Ovary (tissue), 10 donors: ENCODE measurements at places on chromosomes 7 and 10. TPM values are rescaled to one million over a fixed set of nuclear protein-coding genes. Genes with fewer than 3 reads are reported as not detected.

CLRN3 gene
- not detected for polyA plus RNA-seq

HOXA3 gene
- polyA plus RNA-seq, result 3.4 TPM

ASZ1 gene
- polyA plus RNA-seq, result not detected

RTKN2 gene
- polyA plus RNA-seq, result 0.28 TPM

CARD11 gene
- 0.51 TPM for polyA plus RNA-seq

DUSP5 gene
- 5.4 TPM for polyA plus RNA-seq

TMEM176A gene
- 143 TPM for polyA plus RNA-seq

CYP26C1 gene
- not detected for polyA plus RNA-seq

DNA sequence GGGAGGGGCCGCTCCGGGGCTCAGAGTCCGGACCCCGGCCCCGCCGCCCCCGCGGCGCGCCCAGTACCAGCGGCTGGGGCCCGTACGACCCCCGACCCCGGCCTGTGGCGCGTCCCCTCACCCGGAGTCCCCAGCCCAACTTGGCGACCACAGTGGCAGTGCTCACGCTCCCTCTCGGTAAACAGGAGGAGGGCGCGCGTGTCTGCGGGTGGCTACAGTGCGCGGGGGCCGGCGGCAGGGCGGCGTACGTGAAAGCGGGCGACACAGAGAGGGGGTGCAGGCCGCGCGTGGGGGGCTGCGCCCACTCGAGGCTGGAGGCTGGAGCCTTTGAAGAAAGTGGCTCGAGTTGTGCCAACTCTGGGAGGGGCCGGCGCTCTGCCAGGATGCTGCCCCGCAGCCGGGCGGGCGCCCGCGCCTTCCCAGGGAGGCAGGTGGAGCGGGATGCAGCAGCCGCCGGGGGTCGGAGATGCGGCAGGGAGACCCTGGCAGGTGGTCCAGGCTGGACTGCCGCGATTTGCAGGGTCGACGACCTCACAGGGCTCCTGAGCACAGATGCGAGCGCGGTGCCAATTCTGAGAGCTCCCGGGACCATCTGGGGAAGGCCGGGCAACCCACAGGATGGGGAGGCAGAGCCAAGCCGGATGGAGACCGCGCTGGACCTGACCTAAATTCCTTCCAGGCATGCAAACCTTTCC lies 655 bp downstream of the PTPRE start:
- no peaks in the 10 kb centered on the region for H3K36me3 ChIP-seq
- H3K27me3 ChIP-seq, result no peaks in the 10 kb centered on the region
- H3K4me3 ChIP-seq, result peak overlapping the region; percentile 41
- no peak overlapping the region for H3K27ac ChIP-seq
- H3K4me1 ChIP-seq, result peaks cover 3% of the 10 kb centered on the region
- DNase-seq, result no peak

- no peak for DNase-seq
- H3K4me1 ChIP-seq, result no peaks in the 10 kb centered on the region
- H3K4me3 ChIP-seq, result no peak overlapping the region
- no peak overlapping the region for H3K27ac ChIP-seq
Observed at GRCh38 chr10:55353414-55353813, 552.4 kb upstream of the PCDH15 start.

DNA sequence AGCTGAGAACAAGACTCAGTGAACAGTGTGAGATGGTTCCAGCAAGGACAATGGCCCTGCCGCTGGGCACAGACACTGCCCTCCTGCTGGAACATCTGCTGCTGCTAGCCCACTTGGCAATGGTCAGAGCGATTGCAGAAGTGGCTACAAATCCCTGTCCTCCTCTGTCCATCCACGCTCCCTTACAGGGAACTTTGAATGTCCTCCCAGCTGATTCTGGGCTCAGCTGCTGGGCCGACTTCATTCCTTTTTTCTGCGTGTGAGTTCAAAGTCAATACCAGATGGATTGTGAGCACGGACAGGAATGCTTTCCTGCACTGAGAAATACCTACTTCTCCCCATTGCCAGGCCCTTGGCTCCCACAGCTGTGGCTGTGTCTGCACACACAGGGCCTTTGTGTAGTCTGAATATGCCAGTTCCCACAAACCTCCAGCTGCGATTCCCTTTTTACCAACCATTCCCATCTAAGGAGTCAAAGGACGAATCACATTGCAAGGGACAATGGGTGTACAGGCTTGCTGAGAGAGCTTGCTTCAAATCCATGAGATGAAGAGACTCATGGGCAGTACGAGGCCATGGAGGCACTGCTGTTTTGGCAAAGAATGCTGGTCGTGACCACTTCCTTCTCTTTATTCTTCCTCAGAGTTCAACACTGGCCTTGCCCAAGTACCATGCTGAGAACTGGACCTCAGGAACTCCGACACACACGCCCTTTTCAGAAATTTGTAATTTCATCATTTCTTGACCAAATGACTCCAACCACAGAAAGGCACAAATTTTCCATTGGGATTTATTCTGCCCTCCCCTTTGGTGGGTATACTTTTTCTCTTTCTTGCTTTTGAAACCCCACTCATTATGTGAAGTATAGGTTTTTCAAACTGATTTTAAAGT lies 44.2 kb downstream of the BPGM start:
- H3K4me1 ChIP-seq, result peaks cover 27% of the 10 kb centered on the region
- no peak overlapping the region for H3K4me3 ChIP-seq
- H3K27me3 ChIP-seq, result no peaks in the 10 kb centered on the region

GRCh38 chr7:140297192-140297591 lies 101.1 kb downstream of the SLC37A3 start:
- H3K4me1 ChIP-seq, result no peaks in the 10 kb centered on the region
- H3K36me3 ChIP-seq, result no peaks in the 10 kb centered on the region
- no peaks in the 10 kb centered on the region for H3K27me3 ChIP-seq
- H3K4me3 ChIP-seq, result no peak overlapping the region
- no peak for DNase-seq
- H3K27ac ChIP-seq, result no peak overlapping the region

- DNase-seq, result no peak
- no peaks in the 10 kb centered on the region for H3K27me3 ChIP-seq
- no peak overlapping the region for H3K4me3 ChIP-seq
- H3K27ac ChIP-seq, result no peak overlapping the region
- no peaks in the 10 kb centered on the region for H3K36me3 ChIP-seq
Observed at GRCh38 chr10:64062793-64063192, 541.6 kb downstream of the REEP3 start.

GRCh38 chr7:126856691-126857291 lies 395.9 kb downstream of the GRM8 start:
- H3K36me3 ChIP-seq, result no peaks in the 10 kb centered on the region
- no peak overlapping the region for H3K4me3 ChIP-seq
- no peaks in the 10 kb centered on the region for H3K27me3 ChIP-seq
- DNase-seq, result no peak

GRCh38 chr10:30455816-30456215 lies 21.8 kb downstream of the MAP3K8 start:
- no peak overlapping the region for H3K4me3 ChIP-seq
- peak; percentile 49 for DNase-seq
- H3K27ac ChIP-seq, result peak overlapping the region; percentile 57
- no peaks in the 10 kb centered on the region for H3K36me3 ChIP-seq
- H3K27me3 ChIP-seq, result no peaks in the 10 kb centered on the region

GRCh38 chr10:52452600-52453493 lies 138.8 kb downstream of the DKK1 start:
- no peak overlapping the region for H3K4me3 ChIP-seq
- H3K27ac ChIP-seq, result no peak overlapping the region
- no peaks in the 10 kb centered on the region for H3K4me1 ChIP-seq

DNA sequence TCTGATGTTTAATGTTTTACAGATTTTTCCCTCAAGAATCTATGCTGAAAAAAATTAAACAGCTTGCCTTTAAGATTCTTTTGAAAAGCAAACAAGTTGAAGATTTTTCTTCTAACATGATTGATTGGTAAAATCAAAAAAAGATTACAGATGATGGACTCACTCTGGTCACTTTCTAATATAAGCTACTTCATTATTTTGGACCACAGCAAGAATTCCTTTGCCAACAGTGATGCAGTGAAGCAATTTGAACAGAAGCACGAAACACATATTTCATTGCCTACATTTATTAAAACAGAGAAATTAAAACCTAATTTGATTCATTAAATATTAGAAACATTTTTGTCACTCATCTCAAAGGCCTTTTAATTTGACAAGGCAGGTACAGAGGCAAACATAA lies 82.1 kb upstream of the SGCE start:
- H3K4me1 ChIP-seq, result peaks cover 5% of the 10 kb centered on the region
- no peak overlapping the region for H3K4me3 ChIP-seq
- no peaks in the 10 kb centered on the region for H3K36me3 ChIP-seq
- no peak for DNase-seq
- no peaks in the 10 kb centered on the region for H3K27me3 ChIP-seq
- H3K27ac ChIP-seq, result no peak overlapping the region
